H9 (cell line): ENCODE measurements at places on chromosomes 2 and 18. TPM values are rescaled to one million over a fixed set of nuclear protein-coding genes. Genes with fewer than 3 reads are reported as not detected.

DNA sequence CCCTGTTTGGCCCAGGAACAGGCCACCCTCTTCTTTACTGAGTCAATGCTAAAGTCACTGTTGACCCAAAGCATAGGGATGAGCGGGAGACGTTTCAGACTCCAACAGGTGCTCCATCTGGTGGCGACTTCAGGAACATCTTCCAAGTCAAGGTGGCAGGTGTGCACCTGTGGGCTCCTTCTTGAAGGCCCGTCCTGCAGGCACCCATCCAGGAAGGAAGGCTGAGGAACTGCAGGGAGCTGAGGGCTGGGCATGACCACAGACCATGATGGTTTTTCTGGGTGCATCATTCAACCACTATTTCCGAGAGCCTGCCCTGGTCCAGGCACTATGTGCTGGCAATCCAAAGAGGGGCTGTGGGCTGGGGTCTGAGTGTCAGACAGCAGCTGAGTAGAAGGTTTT is 142.8 kb downstream of the NDUFA10 start:
- H3K27ac ChIP-seq: no peak overlapping the region
- DNase-seq: peak; percentile 77
- no peaks in the 10 kb centered on the region for H3K27me3 ChIP-seq

DNA sequence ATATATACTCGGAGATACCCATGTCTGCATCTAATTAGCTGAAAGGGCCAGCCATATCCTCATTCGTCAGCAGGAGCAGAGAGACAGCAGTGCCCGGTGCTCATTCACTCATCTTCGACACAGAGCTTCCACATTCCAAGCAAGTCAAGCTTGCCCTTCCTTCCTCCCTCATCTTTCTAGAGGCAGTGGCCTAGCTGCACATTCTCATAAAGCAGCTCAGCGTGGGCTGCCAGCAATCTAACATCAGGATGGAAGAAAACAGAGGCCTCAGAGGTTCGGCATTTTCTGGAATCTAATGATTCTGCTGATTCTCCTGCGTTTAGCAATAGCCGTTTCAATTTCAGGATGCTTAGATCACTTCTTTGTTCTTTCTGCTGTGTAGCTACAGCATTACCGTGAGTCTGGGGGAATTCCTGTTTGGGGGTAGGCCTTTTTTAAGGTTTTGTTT is 68.8 kb downstream of the CLHC1 start:
- no peak overlapping the region for H3K4me3 ChIP-seq
- no peak overlapping the region for H3K27ac ChIP-seq
- no peaks in the 10 kb centered on the region for H3K27me3 ChIP-seq
- no peak for DNase-seq

DNA sequence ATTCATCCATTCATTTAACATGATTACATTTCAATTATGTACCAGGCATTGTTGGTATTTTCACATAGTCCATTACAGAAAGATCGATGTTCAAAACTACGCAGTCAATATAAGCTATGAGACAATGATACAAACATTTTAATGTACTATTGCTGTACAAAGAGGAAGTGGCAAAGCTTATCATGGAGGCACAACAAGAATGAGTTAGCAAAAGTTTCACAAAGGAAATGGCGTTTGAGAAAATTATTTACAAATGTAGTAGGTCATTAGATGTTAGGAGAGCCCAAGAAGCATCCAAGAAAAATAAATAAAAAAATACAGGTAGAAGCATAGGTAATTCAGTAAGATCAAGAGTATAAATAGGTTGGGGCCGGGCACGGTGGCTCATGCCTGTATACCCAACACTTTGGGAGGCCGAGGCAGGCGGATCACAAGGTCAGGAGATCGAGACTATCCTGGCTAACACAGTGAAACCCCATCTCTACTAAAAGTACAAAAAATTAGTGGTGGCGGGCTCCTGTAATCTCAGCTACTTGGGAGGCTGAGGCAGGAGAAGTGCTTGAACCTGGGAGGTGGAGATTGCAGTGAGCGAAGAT is 1730.8 kb upstream of the CELF4 start:
- H3K36me3 ChIP-seq: no peaks in the 10 kb centered on the region
- no peak overlapping the region for H3K4me3 ChIP-seq
- DNase-seq: no peak
- no peaks in the 10 kb centered on the region for H3K27me3 ChIP-seq

GRCh38 chr18:5770176-5770575 is 125.1 kb downstream of the TMEM200C start:
- H3K4me1 ChIP-seq: peaks cover 10% of the 10 kb centered on the region; the same call in 1 of the 2 replicates
- H3K27ac ChIP-seq: no peak overlapping the region
- no peaks in the 10 kb centered on the region for H3K36me3 ChIP-seq
- DNase-seq: no peak
- H3K4me3 ChIP-seq: no peak overlapping the region
- H3K27me3 ChIP-seq: no peaks in the 10 kb centered on the region

DNA sequence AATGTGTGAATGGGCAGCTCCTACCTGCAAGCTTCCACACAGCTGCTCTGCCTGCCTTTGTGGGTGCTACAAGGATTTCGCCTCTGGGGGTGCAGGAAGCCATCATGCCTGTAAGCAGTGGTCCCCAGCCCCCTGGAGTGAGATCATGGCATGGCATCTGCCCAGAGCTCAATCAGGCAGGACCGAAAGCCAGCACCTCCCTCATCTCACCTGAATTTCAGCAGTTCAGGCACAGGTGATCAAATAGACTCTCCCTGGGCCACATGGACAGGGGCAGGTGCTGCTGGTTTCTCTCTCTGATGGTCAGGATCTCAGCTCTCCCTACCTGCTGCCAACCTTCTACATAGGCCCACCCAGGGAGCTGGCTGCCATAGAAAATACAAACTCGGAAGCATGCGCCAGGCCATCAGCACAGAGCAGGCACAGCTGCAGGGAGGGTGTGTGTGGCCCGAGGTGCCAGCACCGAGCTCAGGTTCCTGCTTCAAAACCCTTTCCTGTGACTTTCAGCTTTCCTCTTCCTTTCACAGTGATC is 133.2 kb upstream of the ID2 start:
- peak; percentile 20 for DNase-seq
- no peaks in the 10 kb centered on the region for H3K36me3 ChIP-seq

- H3K4me1 ChIP-seq: no peaks in the 10 kb centered on the region
- no peaks in the 10 kb centered on the region for H3K36me3 ChIP-seq
- H3K27me3 ChIP-seq: no peaks in the 10 kb centered on the region
- no peak for DNase-seq
Observed at GRCh38 chr2:12501469-12502158, 215.1 kb upstream of the TRIB2 start.

GRCh38 chr2:225122583-225123486 is 80.6 kb upstream of the DOCK10 start:
- DNase-seq: no peak
- no peaks in the 10 kb centered on the region for H3K27me3 ChIP-seq
- no peaks in the 10 kb centered on the region for H3K36me3 ChIP-seq
- peaks cover 3% of the 10 kb centered on the region; the same call in 1 of the 2 replicates for H3K4me1 ChIP-seq
- no peak overlapping the region for H3K27ac ChIP-seq
- H3K4me3 ChIP-seq: no peak overlapping the region

DNA sequence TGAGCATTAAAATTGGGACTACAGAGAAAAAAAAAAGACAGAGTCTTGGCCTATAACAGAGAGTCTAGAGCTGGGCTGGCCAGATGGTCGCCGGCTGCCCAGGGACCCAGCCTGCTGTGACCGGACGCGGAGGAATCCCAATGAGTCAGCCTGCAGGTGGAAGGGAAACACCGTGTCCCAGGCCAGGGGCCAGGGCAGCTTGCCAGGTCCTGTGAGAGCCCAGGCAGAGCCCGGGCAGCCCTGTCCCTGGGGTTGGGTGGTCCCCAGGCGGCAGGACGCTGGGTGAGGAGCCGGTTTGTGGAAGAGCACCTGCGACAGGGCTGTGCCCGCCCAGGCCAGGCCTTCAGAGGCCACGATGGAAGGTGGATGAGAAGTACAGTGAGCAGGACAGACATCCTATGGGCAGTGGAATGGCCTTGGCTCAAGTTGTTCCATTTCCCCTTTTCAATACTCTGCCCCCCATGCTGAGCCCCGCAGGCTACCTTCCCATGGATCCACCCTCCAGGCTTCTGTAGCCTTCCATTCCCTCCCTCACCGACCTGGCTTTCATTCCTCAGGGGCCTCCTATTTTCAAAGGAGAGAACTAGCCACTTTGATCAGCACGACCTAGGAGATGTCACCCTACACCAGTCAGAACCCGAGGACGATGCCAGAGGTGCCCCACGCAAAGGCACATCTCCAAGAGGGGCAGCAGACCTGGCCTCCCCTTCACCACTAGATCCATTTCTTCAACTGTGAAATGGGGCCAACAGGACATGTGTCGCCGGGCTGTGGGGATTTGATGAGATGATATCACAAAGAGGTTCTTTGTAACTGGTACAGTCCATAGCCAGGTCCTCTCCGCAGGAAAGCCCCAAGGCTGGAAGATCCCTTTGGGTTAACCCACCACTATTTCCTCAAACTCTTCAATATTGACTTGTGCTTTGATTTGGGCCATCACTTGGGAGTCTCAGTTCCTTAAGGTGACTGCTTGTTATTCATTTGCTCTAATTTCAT is 87.5 kb downstream of the POLR1A start:
- peaks cover 12% of the 10 kb centered on the region; the same call in 1 of the 2 replicates for H3K36me3 ChIP-seq
- no peak overlapping the region for H3K4me3 ChIP-seq
- H3K27ac ChIP-seq: no peak overlapping the region
- H3K4me1 ChIP-seq: no peaks in the 10 kb centered on the region

GRCh38 chr18:55227771-55228170 is 268.5 kb upstream of the CCDC68 start:
- H3K36me3 ChIP-seq: peaks cover 64% of the 10 kb centered on the region
- no peaks in the 10 kb centered on the region for H3K4me1 ChIP-seq
- H3K27me3 ChIP-seq: no peaks in the 10 kb centered on the region
- H3K27ac ChIP-seq: no peak overlapping the region
- DNase-seq: no peak

- H3K4me3 ChIP-seq: no peak overlapping the region
- H3K4me1 ChIP-seq: no peaks in the 10 kb centered on the region
- no peaks in the 10 kb centered on the region for H3K36me3 ChIP-seq
- H3K27ac ChIP-seq: no peak overlapping the region
- H3K27me3 ChIP-seq: no peaks in the 10 kb centered on the region
Observed at GRCh38 chr2:217054791-217055190, 194.9 kb upstream of the TNP1 start.

- DNase-seq: no peak
- no peak overlapping the region for H3K27ac ChIP-seq
- H3K36me3 ChIP-seq: peaks cover 4% of the 10 kb centered on the region
- peak overlapping the region; percentile 65; the same call in 1 of the 3 replicates for H3K4me3 ChIP-seq
- peaks cover 3% of the 10 kb centered on the region; the same call in 1 of the 2 replicates for H3K4me1 ChIP-seq
Observed at GRCh38 chr2:238239543-238239862, 335 bp downstream of the HES6 start.

DNA sequence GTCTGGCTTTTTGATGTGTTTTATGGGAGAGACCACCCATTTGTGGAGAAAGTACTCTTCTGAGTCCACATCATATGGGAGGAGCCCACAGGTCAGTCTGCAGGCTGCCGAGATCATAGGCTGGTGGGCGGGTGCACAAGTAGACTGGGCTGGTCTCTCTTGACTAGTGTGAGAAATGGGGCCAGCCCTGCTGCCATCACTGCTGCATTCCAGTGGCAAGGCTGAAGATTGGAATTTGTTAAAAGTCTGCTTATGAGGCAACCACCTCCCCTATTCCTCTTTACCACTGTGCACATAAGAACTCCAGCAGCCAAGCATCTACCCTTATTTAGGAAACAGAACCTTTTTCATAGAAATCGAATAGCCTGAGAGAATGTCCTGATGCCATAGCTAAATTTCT is 200.7 kb downstream of the DIS3L2 start:
- DNase-seq: no peak
- H3K4me3 ChIP-seq: no peak overlapping the region
- H3K36me3 ChIP-seq: 0 out of 2 replicates have a peak, but pooled peaks cover 2% of the 10 kb centered on the region
- no peaks in the 10 kb centered on the region for H3K4me1 ChIP-seq
- no peak overlapping the region for H3K27ac ChIP-seq
- H3K27me3 ChIP-seq: no peaks in the 10 kb centered on the region

- H3K27ac ChIP-seq: no peak overlapping the region
- H3K36me3 ChIP-seq: peaks cover 3% of the 10 kb centered on the region; the same call in 1 of the 3 replicates
- no peak overlapping the region for H3K4me3 ChIP-seq
- H3K27me3 ChIP-seq: no peaks in the 10 kb centered on the region
- no peak for DNase-seq
- H3K4me1 ChIP-seq: no peaks in the 10 kb centered on the region
Observed at GRCh38 chr2:207394812-207395534, 134.8 kb upstream of the CREB1 start.

DNA sequence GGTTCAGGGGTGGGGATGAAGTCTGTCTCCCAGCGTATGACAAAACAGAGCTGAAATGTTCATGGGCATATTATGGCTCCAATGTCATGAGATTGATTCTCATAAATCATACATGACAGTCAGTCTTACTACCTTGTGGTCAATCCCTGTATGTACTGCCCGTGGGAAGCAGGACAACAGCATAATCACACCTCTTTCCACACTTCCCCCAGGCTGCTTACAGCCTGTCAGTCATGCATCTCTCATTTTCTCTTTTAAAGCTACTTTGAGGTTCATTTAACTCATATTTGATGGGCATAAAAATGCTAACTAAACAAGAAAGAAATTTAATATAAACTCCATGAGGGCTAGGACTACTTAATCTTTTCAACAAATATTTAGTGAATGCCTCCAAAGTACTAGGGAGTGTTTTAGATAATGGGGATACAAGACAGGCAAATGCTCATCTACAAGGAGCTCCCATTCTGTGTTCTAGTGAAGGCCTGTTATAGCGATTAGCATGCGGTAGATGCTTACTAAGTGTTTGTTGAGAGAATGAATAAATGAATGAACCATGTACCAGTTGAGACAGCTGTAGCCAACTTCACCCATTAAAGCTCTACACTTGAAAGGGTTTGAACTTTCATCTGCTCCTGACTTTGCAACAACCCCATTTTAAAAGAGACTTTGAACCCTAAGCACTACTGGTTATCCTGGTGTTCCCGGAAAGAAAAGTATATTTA is 89.1 kb downstream of the ALPK2 start:
- H3K4me3 ChIP-seq: no peak overlapping the region
- no peak for DNase-seq
- H3K27ac ChIP-seq: no peak overlapping the region
- H3K27me3 ChIP-seq: no peaks in the 10 kb centered on the region
- peaks cover 2% of the 10 kb centered on the region; the same call in 1 of the 2 replicates for H3K4me1 ChIP-seq
- 0 out of 3 replicates have a peak, but pooled peaks cover 3% of the 10 kb centered on the region for H3K36me3 ChIP-seq

GRCh38 chr2:216084547-216084946 is 2.8 kb downstream of the TMEM169 start:
- no peak overlapping the region for H3K27ac ChIP-seq
- no peaks in the 10 kb centered on the region; the same call in 1 of the 2 replicates for H3K27me3 ChIP-seq
- H3K4me1 ChIP-seq: peaks cover 12% of the 10 kb centered on the region

- no peak overlapping the region for H3K4me3 ChIP-seq
- H3K27ac ChIP-seq: no peak overlapping the region
- H3K36me3 ChIP-seq: no peaks in the 10 kb centered on the region
- DNase-seq: peak; percentile 35
- no peaks in the 10 kb centered on the region for H3K27me3 ChIP-seq
- no peaks in the 10 kb centered on the region; the same call in 1 of the 2 replicates for H3K4me1 ChIP-seq
Observed at GRCh38 chr18:49368876-49369440, 91.5 kb downstream of the DYM start.

- H3K4me3 ChIP-seq: no peak overlapping the region
- no peak for DNase-seq
- no peak overlapping the region for H3K27ac ChIP-seq
- H3K4me1 ChIP-seq: no peaks in the 10 kb centered on the region
- H3K36me3 ChIP-seq: no peaks in the 10 kb centered on the region
Observed at GRCh38 chr2:195662138-195662537, 5.1 kb downstream of the SLC39A10 start.

The FAM110C gene
- total RNA-seq: 3.4 and 3.6 TPM in 2 replicates

The GALNT5 gene
- total RNA-seq: 0.13 and 0.17 TPM in 2 replicates

The PAX3 gene
- not detected in 2 replicates for total RNA-seq

The PLGLB1 gene
- 0.97 and 1.2 TPM in 2 replicates for total RNA-seq

The SH2D6 gene
- 0.61 TPM in 2 replicates for total RNA-seq

The STPG4 gene
- 0.13 and 0.42 TPM in 2 replicates for total RNA-seq

The ANKRD30B gene
- not detected in 2 replicates for total RNA-seq
